ENCODE measurements at places on chromosomes 1 and 21. TPM values are rescaled to one million over a fixed set of nuclear protein-coding genes. Genes with fewer than 3 reads are reported as not detected.

DNA sequence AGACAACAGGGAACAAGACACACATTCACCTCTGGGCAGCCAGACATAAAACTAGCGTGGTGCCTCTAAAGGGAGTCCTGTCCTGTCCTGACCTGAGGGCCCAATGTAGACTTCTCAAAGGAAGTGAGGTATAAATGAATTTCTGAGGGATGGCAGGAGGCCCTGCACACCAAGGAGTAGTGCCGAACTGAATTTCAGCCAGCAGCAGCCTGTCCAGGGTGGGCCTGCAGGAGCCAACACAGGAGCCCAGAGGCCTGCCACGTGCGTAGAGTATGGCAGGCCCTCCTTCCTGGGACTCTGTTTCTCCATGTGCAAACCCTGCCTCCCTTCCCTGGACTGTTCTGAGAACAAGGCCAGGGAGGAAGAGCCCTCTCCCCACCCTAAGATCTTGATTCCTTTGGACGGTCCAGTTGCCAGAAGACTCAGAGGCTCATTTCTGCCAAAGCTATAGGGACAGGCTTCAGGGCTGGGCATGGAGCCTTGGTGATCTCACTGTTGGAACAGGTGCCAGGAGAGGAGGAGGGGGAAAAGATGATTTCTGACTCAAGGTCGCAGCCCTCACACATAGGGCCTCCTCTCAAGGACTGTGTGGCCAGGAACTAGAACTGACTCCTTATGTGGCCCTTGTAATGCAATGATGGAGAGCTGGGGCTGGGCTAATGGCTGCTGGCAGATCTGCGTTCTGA is 1.8 kb upstream of the FABP3 start:
- DNase-seq = peak; percentile 35

- peak; percentile 90 for DNase-seq
Measured at GRCh38 chr1:209652121-209652735, at the start of gene LAMB3. Gene LAMB3, minus strand, starts transcription at chr1:209652425. Its CDS starts 1,481 bp downstream, at chr1:209650944.

- DNase-seq = peak; percentile 70
Measured at GRCh38 chr1:12170263-12170671, 3.5 kb downstream of the TNFRSF1B start.

GRCh38 chr1:18828224-18828623 is 31.2 kb downstream of the TAS1R2 start:
- no peak for DNase-seq

GRCh38 chr1:92804721-92805201 is 19.9 kb upstream of the EVI5 start:
- DNase-seq = peak; percentile 98

GRCh38 chr1:235939480-235939775 is 72.7 kb upstream of the LYST start:
- DNase-seq = no peak

GRCh38 chr1:178075333-178075732 is 18.6 kb upstream of the RASAL2 start:
- no peak for DNase-seq

DNA sequence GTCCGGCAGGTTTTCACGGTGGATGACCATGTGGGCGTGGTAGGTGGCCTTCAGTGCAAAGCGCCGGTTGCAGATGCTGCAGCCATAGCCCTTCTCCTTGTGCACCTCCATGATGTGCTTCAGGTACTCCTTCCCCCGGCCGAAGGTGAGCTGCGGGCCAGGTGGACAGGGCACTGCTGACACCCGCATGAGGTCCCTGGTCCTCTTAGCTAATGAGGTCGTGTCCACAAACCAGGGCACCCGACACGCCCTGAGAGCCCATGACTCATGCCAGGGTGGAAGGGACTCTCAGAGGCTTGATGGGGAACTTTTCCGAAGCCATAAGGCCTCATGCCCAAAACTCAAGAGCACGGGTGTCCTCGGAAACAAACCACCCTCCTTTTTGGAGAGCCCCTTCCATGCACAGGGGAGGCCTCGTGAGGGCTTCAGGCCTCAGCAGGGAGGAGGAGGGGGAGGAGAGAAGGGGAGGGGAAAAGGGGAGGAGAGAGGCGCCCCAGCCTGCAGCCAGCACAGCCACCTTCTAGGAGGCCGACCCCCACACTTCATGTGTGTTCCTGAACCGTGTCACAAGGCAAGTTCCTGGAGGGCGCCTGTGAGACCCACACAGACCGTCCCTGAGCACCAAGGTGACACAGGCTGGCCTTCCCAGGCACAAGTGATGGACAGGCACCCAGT is 54.4 kb upstream of the RIPK4 start:
- DNase-seq = no peak

DNA sequence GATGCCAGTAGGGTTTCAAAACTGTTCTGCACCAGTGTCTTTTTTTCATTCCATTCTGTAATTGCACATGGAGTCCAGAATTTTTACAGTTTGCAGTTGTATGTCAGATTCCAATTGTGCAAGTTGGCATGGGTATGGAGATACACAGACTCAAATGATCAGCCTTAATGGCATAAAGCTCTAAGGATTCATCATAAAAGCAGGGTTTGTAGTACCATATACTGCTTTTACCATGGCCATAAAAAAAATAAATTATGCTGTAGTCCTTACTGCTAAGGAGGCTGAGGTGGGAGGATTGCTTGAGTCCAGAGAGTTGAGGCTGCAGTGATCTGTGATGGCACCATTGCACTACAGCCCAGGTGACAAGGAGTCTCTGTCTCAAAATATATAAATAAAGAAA is 10.3 kb downstream of the MTARC1 start:
- DNase-seq = no peak

GRCh38 chr1:202063093-202063492 is 52.7 kb downstream of the ELF3 start:
- DNase-seq = no peak

DNA sequence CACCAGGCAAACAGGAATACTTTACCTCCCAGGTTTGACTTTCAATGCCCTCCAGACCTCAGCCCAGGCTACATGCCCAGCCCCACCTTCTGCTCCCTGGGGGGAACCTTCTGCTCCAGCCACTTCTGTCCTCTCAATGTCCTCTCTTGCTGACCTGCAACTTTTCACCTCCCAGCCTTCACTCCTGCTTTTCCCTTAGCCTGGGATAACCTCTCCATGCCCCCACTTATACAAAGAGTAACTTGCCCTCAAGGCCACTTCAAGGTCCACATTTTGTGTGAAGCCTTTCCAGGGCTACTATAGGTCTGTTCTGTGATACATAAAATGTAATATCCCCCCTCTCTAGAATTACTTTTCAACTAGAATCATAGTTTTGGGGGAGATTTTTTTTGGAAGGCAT is 21.7 kb downstream of the SERTAD4 start:
- no peak for DNase-seq

- no peak for DNase-seq
Measured at GRCh38 chr1:228457017-228457395, 30.2 kb upstream of the RNF187 start.

DNA sequence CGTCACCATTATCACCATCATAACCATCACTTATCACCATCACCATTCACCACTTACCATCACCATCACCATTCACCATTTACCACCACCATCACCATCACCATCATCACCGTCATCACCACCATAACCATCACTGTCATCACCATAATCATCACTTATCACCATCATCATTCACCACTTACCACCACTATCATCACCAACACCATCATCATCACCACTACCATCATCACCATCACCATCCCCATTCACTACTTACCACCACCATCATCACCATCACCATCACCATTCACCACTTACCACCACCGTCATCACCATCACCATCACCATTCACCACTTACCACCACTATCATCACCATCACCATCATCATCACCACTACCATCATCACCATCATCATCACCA is 151.8 kb downstream of the CAMTA1 start:
- DNase-seq = no peak

GRCh38 chr1:245520611-245521010 is 365.8 kb downstream of the KIF26B start:
- no peak for DNase-seq

- no peak for DNase-seq
Measured at GRCh38 chr1:206025283-206025820, 1.7 kb upstream of the CTSE start.

GRCh38 chr21:42663860-42664535 is 10.6 kb downstream of the PDE9A start:
- DNase-seq = no peak

DNA sequence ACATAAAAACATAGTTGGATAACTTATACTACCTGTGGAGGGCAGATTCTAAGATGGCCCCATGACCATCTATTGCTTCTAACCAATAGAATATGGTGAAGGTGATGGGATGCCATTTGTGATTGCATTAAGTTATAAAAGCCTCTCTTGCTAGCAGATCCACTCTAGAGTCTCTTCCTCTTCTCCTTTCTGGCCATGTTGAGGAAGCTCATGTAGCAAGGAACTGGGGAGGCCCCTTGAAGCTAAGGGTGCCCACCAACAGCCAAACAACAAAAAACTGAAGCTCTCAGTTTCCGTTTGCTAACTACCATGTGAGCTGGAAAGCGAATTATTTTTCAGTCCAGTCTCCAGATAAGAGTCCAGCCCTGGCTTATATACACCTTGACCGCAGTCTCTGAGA is 16.0 kb upstream of the AGO1 start:
- DNase-seq = no peak

DNA sequence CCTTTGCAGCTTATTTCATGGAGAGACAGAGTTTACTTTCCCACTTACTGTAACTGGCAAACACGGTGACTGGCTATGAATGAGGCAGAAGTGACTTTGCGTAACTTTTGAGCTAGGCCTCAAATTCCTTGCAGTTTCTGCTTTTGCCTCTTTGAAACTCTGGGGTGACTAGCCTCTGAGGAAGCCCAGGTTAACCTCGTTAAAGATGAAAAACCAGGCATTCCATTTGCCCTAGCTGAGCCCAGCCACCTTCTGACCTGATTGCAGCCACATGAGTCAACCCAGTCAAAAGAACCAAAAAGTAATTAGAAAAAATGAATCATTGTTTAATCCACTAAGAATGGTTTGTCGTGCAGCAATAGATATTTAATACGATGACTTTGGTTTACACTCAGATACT is 20.4 kb downstream of the PRMT6 start:
- no peak for DNase-seq

- DNase-seq = no peak
Measured at GRCh38 chr1:182263706-182264105, 127.9 kb downstream of the GLUL start.

- no peak for DNase-seq
Measured at GRCh38 chr1:213269829-213270228, 218.8 kb downstream of the RPS6KC1 start.

GRCh38 chr1:224168859-224169380 is 14.1 kb upstream of the DEGS1 start:
- DNase-seq = no peak

GRCh38 chr1:19065526-19066247 is 109.2 kb upstream of the IFFO2 start:
- DNase-seq = no peak

GRCh38 chr1:9253453-9254105 is 19.0 kb downstream of the H6PD start:
- DNase-seq = no peak

GRCh38 chr1:230892018-230892491 is 23.7 kb upstream of the C1orf198 start:
- DNase-seq = no peak

DNA sequence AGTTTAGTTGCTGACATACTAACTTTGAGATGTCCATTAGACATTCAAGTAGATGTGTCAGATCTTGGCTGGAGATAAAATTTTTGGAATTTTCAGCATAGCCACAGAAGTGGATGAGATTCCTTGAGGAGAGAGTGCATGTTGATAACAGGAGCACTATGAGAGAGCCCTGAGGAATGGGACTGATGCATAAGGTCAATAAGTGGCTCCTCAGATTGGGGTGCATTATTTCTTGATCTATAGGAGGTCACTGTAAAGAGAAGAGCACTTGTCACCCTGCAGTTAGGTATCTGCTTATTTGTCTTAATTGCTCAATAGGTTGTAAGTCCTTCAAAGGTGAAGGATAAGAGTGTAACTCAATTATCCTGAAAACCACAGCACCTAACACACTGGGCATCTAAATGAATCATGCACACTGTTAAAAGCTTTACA is 52.0 kb upstream of the TACSTD2 start:
- no peak for DNase-seq

- no peak for DNase-seq
Measured at GRCh38 chr1:202361701-202362100, 13.2 kb downstream of the PPP1R12B start.

DNA sequence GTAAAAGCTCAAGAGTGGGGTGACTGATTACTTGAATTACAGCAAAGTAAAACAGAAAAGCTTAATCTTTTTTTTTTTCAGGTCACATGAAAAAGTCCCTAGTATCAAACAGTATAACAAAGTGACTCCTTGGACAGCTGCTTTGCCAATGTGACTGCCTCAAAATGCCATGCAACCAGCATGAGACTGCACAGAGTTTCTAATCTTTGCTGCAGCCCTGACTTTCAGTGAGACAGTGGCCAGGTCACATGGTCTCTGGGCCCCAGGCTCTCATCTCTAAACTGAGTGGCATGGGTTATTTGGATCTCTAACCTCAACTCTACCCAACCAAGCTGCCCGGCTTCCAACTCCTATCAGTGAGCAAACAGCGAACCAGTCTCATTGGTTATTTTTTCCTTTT is 169.0 kb downstream of the VAV3 start:
- DNase-seq = no peak

DNA sequence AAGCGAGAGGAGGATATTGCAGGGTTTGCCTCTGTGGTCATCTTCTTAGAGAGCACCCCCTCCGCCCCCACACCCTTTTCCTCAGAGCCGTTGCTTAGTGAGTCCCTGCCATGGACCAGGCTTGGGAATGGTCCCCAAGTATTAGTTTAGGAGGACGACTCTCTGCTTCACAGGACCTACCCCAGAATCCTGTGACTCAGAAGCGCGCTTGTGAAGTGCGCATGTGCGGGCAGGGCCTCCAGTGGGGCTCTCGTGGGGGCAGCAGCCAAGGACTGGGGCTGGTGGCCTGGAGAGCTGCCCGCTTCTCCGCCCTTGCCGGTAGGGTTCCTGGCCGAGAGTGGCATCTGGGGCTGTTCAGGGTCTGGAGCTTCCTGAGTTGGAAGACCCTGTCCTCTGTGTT is 37.3 kb upstream of the HMGN1 start:
- no peak for DNase-seq

GRCh38 chr1:241934866-241935265 is 22.7 kb upstream of the BECN2 start:
- DNase-seq = no peak

- peak; percentile 33 for DNase-seq
Measured at GRCh38 chr1:226872437-226872836, 2.0 kb downstream of the PSEN2 start.

TINAGL1 gene
- 34.9 TPM for polyA plus RNA-seq

RGS13 gene
- polyA plus RNA-seq = 3.8 TPM

CHODL gene
- polyA plus RNA-seq = 0.16 TPM

HCRTR1 gene
- polyA plus RNA-seq = 0.06 TPM

OR10Z1 gene
- polyA plus RNA-seq = not detected

NCF2 gene
- 4.9 TPM for polyA plus RNA-seq

USH2A gene
- polyA plus RNA-seq = not detected

FCAMR gene
- 0.67 TPM for polyA plus RNA-seq

KPRP gene
- polyA plus RNA-seq = not detected

PRKCZ gene
- polyA plus RNA-seq = 82.6 TPM

RHD gene
- not detected for polyA plus RNA-seq

PTGER3 gene
- not detected for polyA plus RNA-seq

DHCR24 gene
- polyA plus RNA-seq = 162 TPM

NPHS2 gene
- 0.54 TPM for polyA plus RNA-seq

FCGR1A gene
- 1.9 TPM for polyA plus RNA-seq

SLC16A4 gene
- polyA plus RNA-seq = 6.0 TPM

TDRD10 gene
- polyA plus RNA-seq = not detected

OR2T35 gene
- not detected for polyA plus RNA-seq

CXADR gene
- 32.2 TPM for polyA plus RNA-seq

MAN1C1 gene
- polyA plus RNA-seq = 0.67 TPM
